A549 (cell line): ENCODE measurements at places on chromosomes 12 and 14.
A peak's percentile ranks its signal among the peaks of the same experiment; 100 is the strongest.

- DNase-seq: peak; percentile 70
Observed at GRCh38 chr14:92783813-92784431, 10.2 kb upstream of the GOLGA5 start.

DNA sequence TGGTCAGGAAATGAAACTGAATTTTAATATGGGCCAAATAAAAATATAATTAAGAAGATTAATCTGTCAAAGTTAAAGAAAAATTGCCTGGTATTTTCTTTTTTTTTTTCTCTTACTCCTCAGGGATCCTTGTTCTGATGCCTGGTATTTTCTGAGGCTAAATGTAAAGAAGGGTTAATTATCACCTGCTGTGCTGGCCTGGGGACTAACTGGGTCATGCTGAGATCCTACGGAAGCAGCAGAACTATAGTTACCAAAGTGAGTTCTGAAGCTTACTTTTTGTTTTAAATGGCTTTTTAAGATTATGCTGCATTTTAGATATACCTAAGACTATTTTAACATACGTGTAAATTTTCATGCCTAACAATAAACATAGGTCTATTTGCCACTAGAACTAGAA, 23.3 kb downstream of the ZC2HC1C start:
- no peak for DNase-seq

DNA sequence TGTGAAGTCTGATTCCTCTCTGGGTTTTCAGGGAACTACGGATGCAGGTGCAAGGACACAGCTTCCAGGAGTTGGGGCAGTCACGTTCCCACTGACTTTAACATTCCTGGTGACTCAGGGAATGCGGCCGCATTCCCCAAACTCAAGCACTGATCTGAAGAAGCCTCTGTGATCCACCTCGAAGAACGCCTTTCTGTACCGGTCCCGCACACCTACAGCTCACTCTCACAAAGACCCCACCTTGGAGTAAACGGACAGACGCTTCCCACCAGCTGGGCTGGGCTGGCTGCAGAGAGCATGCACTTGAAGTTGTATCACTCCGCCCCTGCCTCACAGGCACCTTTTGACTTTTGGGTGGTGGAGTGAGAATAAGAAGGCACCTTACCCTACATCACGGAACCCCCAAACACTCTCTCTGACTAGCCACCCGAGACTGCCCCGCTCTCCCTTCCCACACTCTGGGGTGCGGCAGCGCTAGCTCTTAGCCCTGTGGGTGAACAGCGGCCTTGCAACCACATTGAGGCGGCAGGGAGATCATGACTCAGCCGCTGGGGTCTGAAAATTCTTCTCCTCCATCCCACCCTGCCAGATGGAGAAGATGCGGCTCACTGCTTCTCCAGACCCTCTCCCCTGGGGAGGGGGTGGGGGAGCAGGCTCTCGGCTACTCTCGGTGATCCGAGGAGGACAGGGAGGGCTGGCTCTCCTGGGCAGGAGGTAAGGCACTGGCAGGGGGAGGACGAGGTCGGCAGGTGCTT, 23.7 kb upstream of the HDAC7 start:
- no peak for DNase-seq

GRCh38 chr14:100530270-100531072, 56.7 kb downstream of the BEGAIN start:
- DNase-seq: no peak

- no peak for DNase-seq
Observed at GRCh38 chr12:113573148-113573547, 101.5 kb upstream of the LHX5 start.

DNA sequence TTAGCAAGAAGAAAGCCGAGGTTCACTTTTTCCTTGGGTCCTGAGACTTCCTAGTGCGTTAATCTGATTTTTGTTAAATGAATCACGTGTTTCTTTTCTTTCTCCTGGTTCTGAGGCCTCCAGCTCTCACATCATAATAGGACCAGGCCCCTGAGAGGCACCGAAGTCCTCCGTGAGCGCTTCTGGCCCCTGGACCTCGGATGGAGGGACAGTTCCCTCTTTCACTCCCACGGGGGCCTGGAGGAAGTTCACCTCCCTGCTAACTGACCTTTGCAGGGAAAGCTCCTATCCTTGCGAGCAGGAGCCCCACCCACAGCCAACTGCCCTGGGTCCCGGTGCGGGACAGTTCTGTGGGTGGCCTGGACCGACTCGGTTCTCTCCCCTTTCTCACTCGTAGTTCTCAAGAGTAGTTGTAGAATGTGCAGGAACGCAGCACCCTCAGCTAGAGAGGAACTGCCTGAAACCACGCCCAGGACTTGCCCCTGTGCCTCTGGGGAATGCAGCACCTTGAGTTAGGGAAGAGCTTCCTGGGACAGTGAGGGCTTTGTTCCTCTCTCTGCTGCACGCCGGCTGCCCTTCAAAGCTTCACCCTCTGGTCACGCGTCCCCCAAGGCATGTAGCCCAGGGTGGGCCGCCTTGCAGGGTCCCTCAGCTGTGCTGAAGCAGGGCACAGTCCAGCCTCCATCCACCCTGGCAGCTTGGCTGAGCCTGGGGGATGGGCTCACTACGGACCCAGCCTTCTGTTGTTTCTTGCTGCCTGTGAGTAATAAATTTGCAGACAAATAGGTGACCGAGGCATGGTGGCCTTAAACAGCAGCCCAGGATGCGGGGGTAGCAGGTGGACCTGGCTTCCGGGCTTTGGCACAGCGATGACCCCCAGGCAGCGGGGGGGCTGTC, 264.6 kb downstream of the ADGRD1 start:
- peak; percentile 46 for DNase-seq

DNA sequence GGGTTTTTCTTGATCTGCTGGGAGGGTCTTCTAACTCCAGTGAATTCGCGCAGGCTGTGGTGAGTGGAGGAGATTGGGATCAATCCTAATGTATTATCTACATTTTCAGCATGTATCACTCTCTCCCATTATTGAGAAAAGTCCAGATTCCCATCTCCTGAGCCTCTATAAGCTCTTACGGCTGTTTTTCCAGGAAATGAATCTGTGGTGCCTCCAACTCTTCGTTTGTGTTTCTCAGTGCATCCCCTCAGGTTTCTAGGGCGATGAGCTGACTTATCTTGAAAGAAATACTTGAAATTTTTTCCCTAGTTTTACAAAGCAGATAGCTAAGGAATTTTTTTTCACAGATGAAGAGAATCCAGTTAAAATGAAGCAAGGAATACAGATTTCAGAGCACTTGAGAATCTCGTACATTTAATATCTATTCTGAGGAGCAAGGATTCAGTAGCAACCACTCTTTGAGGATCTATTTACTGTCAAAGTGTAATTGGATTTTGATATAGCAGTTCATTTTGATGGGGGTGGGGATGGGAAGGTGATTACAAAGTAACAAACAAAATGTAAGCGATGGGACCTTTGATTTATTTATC, 138.7 kb downstream of the BRMS1L start:
- DNase-seq: no peak

- DNase-seq: no peak
Observed at GRCh38 chr12:53712059-53712643, 15.1 kb downstream of the CALCOCO1 start.

GRCh38 chr14:96051231-96051630, 12.1 kb downstream of the C14orf132 start:
- no peak for DNase-seq

DNA sequence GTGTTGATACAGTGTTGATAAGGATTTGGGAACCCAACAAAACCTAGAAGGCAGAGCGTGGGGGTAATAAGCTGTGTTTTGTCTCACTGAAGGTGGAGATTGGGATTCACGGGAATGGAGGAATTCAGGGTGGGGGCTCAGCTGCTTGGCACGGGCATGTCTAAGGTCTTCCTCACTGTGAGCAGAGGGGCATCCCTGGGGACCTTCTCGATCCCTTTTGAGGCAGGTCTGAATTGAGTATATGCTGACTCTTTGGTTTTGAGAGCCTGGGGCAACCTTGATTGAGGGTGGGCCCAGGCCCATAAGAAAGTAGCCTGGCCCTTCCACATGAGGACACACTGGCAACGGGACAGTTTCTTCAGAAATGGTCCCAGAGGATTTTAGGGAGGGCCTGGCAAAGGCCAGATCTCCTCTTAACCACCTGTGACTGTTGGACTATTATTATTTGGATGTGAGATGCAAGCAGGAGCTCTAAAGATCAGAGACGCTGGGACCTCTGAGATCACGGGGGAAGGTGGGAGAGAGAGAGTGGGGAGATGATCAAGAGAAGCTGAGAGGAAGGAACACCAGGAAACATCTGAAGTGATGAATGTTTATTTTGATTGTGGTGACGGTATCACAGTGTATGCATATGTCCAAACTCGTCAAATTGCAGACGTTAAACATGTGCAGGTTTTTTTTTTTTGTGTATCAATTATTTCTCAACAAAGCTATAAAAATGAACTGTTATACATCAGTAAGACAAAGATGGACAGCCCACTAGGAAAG, 48.4 kb downstream of the SMIM41 start:
- no peak for DNase-seq

GRCh38 chr12:100698518-100698917, 96.1 kb upstream of the ANO4 start:
- no peak for DNase-seq

GRCh38 chr12:68304626-68305025, 27.5 kb downstream of the MDM1 start:
- DNase-seq: no peak

GRCh38 chr14:92565040-92565717, 51.6 kb downstream of the RIN3 start:
- DNase-seq: peak; percentile 40

GRCh38 chr14:75562089-75562488, 16.3 kb upstream of the FLVCR2 start:
- no peak for DNase-seq

- DNase-seq: no peak
Observed at GRCh38 chr12:47876440-47876960, 28.3 kb downstream of the VDR start.

- no peak for DNase-seq
Observed at GRCh38 chr12:68998041-68998440, 65.1 kb upstream of the CPM start.

- DNase-seq: no peak
Observed at GRCh38 chr12:86748894-86749293, 492.7 kb upstream of the MGAT4C start.
